ENCODE measurements at places on chromosomes 5 and 9.

GRCh38 chr5:91077623-91078022 is 305.5 kb downstream of the ARRDC3 start:
- DNase-seq = no peak

GRCh38 chr5:65721050-65721719 is 724 bp downstream of the SGTB start:
- DNase-seq = no peak

DNA sequence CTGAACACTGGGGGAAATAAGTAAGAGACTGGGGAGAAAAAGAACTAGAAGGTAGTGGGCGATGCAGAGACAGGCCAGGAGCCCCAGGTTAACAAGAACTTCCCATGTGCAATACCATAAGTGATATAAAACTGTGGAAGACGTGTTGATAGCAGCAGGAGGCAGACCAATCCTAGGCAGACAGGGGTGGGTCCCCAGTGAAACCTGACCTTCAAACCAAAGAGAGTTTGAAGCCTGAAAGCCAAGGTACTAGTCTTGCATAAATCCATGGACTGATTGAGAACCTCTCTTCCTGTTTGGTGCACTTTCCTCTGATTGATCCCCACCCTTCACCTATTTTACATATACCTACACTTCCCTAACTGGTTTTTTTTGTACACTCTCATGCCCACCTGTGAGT is 15.2 kb upstream of the HEXB start:
- no peak for DNase-seq

DNA sequence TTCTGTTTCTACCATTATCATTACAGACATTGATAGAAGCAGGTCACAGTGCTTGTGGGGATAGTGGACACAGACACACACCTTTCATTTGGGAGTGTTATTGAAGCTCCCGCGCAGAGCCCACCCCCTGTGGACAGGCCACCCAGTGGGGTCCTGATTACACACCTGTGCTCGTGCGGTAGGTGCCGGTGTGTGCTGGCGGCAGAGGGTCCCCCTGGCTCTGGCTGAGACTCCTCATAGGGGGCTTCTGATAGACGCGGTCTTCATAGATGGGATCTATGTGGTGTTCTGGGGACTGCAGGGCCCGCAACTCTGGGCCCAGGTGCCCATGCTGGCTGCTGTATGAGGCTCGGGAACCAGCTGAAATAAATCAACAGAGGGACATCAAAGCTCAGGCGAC is 539.7 kb downstream of the CTNND2 start:
- no peak for DNase-seq

DNA sequence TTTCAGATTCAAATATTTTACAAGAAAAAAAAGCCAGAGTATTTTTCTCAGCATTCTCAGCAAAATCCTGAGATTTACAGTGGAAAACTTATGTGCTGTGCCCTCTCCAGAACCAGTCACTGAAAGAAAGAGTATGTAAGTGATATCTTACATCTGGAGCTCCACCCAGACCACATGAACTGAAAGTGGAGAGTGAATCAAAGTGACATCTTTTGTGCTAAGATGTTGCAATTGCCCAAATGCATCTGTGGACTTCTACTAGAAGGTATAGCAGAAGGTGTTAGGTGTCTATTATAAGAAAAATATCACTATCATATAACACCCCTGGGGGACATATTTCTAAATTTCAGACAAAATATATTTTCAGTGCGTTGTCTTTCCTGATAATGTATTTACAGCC is 49.0 kb upstream of the RIC1 start:
- no peak for DNase-seq

DNA sequence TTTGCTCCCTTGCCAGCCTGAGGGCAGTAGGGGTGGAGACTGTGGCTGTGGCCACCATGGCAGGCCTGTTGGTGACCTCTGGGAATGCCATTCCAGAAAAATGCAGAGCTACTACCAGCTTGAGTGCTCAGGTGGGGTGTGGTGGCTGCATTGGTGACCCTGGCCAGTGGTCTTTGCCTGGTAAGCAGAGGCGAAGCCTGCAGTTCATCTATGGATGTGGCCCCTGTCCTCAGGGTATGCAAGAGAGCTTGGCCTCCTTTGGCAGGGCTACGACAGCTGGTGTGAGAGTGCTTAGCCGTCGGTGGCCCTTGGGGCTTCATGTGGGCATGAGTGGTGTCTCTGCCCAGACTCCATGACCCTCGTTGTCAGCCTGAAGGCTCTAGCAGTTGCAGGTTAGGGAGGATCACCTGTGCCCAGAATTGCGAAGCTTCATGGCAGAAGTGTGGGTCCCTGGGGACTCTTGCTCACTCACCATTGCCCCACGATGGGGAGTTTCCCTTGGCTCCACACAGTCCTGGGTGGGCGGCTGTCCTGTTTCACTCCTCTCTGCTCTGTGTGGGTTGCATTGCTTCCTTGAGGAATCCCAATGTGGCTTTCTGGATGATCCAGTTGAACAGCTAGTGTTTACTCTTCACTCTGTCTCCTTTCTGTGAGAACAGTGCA is 117.9 kb upstream of the CDH12 start:
- DNase-seq = no peak

- DNase-seq = no peak
These were observed 36.1 kb upstream of the DENND1A start for GRCh38 chr9:123965801-123966686.

GRCh38 chr9:137049544-137050449 is 3.8 kb upstream of the NPDC1 start:
- DNase-seq = no peak

GRCh38 chr5:56183506-56183905 is 49.6 kb downstream of the ANKRD55 start:
- peak; percentile 70 for DNase-seq

GRCh38 chr5:113233606-113234005 is 201.2 kb downstream of the TSSK1B start:
- DNase-seq = no peak

GRCh38 chr9:129624168-129624759 is 1.7 kb upstream of the NTMT1 start:
- DNase-seq = no peak

DNA sequence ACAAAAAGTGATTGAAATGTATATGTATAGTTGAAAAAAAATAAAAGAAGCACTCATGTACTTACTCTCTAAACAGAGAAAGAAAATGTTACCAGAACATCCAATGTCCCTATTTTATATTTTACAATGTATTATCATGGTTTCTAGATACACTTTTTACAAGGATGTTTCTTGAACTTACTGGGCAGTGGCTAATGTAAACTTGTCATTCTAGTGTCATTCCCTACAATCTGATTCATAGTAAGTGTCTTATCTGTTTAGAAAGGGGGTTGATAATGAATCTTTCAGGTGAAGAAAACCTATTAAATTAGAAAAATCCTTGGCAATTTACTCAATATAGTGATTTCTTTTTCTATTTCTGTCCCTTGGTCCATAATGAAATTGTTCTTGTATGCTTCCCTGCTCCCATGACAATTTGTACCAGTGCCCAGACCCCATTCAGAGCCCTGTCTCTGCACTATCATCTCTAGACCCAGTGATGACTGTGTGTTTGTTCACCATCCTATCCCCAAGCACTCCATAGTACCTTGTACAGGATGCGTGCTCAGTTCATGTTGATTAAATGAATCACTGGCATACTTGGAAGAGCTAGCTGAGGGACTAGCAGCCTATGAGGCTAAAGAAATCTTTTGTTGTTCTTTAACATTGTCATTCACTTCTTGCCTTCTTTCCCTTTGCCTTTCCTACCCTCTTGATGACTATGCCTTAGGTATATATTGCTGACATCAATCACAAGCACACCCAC is 101.2 kb downstream of the HMHB1 start:
- no peak for DNase-seq

GRCh38 chr5:173315495-173316338 is 12.5 kb downstream of the STC2 start:
- peak; percentile 41 for DNase-seq

GRCh38 chr9:2497666-2498400 is 123.8 kb upstream of the VLDLR start:
- no peak for DNase-seq

DNA sequence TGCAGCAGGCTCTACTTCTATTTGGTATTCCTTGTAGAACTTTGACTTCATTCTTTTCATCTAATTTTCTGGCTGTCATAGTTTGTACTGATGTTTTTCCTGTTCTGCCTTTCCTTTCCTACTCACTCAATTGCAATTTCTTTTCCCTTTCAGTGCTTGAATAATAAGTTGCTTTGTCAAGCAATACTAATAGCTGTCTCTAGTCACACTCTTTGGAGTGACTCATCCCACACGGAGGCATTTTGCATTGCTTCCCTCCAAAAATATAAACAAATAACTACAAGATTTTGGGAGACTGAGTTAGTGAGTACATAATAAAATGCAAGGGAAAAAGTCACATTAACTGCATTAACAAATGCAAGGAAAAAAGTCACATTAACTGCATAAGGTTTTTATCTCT is 465.9 kb downstream of the CDH9 start:
- DNase-seq = no peak

GRCh38 chr9:105359892-105360291 is 87.9 kb upstream of the FSD1L start:
- DNase-seq = no peak

- DNase-seq = no peak
These were observed 102.2 kb downstream of the PCSK5 start for GRCh38 chr9:75992482-75993206.

GRCh38 chr5:76358-77169 is 15.4 kb upstream of the PLEKHG4B start:
- no peak for DNase-seq

- peak; percentile 49 for DNase-seq
These were observed 104.3 kb downstream of the CEMIP2 start for GRCh38 chr9:71663931-71664459.

DNA sequence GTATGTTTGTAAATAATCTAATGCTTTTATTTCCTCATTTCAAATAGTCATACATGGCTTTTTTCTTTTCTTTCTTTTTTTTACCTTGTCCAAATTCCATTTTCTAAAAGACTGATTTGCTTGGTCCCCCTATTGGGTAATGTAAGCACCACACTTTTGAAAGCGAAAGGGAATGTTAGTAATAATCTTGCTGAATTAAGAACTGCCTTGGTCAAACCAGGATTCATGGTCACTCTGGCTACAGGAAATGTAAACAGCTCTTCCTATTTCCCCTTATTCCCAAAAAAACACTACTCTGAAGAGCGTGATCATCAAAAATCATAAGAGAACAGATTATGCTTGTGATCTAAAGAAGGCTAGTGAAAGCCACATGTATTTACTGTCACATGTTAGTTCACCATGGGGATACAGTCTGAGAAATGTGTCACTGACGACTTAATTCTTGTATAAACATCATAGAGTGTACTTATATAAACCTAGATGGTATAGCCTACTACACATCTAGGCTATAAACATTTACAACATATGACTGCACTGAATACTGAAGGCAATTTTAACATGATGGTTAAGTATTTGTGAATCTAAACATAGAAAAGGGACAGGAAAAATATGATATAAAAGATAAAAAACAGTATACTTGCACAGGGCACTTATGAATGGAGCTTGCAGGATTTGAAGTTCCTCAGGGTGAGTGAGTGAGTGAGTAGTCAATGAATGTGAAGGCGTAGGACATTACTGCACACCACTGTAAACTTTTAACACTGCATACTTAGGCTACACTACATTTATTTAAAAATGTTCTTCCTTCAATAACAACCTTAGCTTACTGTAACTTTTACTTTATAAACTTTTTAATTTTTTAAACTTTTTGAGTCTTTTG is 75.3 kb downstream of the HMGCR start:
- DNase-seq = no peak

DNA sequence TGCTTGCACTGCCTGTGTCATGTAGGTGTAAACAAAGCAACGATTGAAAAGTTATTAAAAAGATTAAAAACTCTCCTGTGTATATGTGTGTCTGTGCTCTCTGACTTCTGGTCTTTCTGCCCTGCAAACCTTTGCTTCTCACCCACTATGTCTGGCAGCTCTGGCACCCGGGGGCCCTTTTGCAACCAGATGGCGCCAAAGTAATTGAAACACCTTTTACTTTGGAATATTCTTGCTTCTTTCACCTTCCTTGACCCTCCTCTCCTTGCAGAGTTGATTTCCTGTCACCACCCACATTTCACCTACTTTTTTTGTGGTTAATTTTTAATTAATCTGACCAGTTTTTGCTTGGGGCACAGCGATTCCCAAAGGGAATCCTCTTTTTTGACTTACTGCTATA is 275.5 kb downstream of the ARHGEF28 start:
- no peak for DNase-seq

- DNase-seq = no peak
These were observed 33.3 kb upstream of the RNF38 start for GRCh38 chr9:36433386-36433785.

GRCh38 chr5:123874600-123875201 is 362.7 kb downstream of the CSNK1G3 start:
- no peak for DNase-seq

- no peak for DNase-seq
These were observed 247.6 kb upstream of the ACO1 start for GRCh38 chr9:32136700-32137339.

DNA sequence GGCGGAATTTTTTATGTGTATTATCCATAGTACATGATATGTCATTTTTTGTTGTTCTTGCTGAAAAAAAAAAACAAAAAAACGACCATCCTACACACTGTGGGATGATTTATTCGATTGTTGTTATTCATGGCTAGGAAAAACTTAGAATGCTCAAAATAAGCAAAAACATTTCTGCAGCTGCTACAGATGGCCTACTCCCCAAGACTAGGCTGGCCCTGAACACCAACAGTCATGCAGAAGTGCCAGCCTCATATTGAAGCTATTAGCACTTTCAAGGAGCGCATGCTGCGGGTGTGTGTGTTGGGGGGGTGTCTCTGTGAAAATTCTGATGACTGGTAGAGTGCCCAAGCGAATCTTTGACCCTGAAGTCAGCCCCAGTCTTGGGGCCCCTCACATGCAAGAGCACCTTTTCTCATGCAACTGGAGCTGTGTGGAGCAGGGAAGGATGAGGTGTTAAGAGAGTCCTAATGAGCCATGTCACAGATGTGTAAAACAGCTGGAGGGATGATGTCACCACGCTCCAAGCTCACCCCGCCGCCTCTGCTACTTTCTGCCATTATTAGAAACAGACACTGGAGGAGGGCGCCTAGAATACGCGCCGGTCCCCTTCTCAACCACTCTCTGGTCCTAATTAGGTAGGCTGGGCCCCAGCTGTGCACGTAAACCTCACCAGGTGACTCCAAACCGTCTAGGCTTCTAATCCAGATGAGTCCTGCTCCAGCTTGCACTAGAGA is 61.0 kb upstream of the SMIM23 start:
- no peak for DNase-seq

- DNase-seq = no peak
These were observed 42.1 kb downstream of the CLINT1 start for GRCh38 chr5:157816682-157817386.

DNA sequence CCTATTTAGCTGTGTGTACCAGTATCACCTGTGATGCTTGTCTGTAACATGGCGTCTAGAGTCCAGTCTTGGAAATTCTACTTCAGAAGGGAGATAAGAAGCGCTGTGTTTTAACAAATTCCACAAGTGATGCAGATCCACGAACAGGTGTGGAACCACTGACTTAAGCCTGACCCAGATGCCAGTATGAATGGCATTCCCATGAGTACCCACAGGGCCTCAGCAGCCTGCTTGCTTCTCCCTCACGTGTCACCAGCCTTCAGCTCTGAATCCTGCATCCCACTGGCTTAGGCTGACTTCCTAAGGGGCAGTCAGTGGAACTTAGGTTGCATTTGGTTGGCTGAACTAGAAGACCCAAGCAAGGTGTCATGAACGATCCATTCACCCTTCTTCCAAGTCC is 8.5 kb upstream of the DENND1A start:
- DNase-seq = no peak
